ENCODE measurements at places on chromosomes 6 and 20.

- no peak for DNase-seq
Measured at GRCh38 chr20:31991339-31991705, 18.9 kb upstream of the CCM2L start.

- no peak for DNase-seq
Measured at GRCh38 chr6:156899532-156900135, 122.5 kb downstream of the ARID1B start.

- no peak for DNase-seq
Measured at GRCh38 chr20:33549229-33549999, 59.5 kb downstream of the CBFA2T2 start.

GRCh38 chr6:35719830-35720733 is 16.8 kb upstream of the ARMC12 start:
- DNase-seq, result no peak

DNA sequence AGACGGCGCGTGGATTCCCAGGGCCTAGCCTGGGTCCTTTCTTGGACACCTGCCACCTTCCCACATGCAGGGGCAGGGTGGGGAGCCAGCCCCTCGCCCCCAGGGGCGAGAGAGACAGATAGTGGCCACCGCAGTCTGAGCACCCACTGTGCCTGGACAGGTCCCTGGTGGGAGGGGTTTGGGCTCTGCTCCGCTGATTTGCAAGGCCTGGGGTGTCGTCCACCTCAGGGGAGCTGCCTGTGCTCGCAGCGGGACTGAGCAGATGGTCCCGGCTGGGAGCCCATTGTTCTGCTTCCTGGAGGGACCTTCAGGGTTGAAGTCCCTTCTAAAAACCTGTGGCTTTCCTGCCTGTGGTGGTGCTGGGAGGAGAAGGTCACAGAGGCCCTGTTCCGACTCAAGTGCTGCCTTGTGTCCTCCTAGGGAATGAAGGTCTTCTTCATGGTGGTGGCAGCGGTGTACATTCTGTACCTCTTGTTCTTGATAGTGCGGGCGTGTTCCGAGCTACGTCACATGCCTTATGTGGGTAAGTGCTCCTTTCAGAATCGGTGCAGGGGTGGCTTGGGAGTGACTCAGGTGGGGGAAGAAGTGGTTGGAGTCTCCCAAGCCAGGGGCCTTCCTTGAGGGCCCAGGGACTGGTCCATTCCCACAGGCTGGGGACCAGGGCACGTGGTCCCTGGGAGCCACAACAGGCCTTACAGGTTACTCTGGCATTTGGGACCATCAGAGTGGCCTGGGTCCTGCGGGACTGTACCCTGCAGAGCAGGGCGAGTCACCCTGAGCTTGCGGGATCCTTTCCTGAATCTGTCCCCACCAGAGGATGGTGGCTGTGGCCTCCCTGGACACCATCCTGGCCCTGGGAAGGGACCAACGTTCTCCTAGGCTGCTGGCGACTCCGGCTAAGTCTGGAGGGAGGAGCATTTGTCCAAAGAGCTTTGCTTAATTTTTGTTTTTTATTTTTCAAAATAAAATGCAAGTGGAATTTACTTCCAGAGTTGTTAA is 19.6 kb downstream of the DYNLT1 start:
- DNase-seq, result no peak

GRCh38 chr6:97294451-97294850 is 11.4 kb upstream of the MMS22L start:
- DNase-seq, result no peak

- DNase-seq, result peak; percentile 7
Measured at GRCh38 chr6:5521322-5521721, 260.0 kb downstream of the FARS2 start.

DNA sequence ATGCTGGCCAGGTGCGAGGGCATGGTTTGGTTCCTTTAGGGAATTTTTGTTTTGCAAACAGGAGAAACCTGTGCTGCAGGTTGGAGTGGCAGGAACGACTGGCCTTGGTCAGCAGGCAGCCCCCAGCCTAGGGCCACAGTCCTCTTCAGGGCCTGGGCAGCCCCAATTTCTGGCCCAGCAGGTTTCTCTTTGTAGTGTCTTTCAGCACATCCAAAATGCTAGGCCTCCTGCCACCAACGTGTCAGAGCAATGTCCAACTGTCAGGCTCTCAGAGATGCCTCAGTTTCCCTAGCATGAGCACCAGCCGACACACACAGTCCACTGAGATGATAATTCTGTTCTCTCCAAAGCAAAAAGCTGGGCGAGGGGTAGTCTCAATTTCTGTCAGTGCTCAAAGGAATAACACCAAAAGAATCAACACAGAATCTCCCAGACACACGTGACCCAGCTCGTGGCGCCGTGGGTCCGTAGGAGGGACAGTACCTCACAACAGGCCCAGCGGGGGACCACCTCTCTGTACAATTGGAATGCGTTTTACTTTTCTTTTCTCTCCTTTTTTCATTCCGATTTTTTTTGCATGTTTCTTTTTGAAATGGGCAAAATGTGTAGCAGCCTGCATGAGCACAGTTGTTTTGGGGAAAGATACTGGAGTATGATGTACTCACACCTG is 125.9 kb downstream of the TAF4 start:
- no peak for DNase-seq

GRCh38 chr6:143099647-143100046 is 39.0 kb downstream of the AIG1 start:
- DNase-seq, result no peak

- no peak for DNase-seq
Measured at GRCh38 chr6:8054276-8054675, 9.9 kb downstream of the BLOC1S5 start.

- no peak for DNase-seq
Measured at GRCh38 chr6:82893889-82894652, 171.6 kb downstream of the UBE3D start.

DNA sequence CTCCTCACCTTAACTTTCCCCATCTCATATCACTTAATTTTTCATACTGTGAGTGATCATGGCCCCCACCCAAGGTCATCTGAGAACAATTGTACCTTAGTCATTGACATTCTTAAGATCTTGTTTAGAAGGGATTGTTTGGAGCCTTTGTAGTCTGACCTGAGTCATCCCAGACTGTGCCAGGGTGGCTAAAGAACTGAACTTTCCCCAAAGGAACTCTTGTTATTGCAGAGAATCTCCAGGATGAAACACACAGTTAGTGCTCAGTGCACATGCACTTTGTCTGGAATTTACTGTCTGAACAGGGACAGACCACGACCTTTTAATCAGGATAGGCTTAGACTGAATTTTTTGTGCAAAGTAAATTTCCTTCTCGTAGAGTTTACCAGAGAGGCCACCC is 112.6 kb upstream of the CCN2 start:
- DNase-seq, result no peak

- no peak for DNase-seq
Measured at GRCh38 chr20:57138198-57138995, 128.0 kb downstream of the BMP7 start.

DNA sequence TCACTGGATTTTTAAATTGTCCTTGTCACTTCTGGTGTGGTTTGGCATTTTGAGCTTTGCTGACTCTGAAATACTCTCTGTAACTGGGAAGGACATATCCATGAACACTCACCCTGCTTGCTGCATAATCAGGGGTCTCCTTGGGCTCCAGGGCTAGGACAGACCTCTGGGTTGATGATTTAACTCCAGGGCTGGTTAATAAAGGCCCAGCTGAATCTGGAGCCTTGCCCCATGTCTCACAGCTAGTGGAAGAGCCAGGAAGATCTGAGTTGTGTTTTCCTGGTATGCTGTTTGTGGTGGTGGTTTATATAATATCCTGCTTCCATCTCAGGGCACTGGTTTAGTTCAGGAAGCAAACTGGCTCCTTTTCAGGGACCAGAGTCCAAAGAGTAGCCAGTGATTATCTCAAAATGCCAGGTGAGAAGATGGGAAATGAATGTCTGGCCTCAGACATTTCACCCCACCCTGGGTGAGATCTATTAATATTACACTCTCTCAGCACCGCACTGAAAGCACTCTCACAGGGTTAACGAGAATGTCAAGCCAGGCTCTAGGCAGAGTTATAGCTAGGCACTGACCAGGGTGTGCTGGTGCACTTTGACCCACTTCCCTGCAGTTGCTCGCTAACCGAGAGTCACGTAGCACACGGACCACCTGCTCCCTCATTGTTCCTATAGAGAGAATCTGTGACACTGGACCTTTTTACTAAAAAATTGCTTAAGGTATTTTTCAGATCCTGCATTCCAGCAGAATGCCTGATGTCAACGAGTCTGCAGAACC is 90.1 kb upstream of the SLC22A16 start:
- no peak for DNase-seq

GRCh38 chr20:53379014-53379832 is 214.4 kb downstream of the ZNF217 start:
- no peak for DNase-seq

DNA sequence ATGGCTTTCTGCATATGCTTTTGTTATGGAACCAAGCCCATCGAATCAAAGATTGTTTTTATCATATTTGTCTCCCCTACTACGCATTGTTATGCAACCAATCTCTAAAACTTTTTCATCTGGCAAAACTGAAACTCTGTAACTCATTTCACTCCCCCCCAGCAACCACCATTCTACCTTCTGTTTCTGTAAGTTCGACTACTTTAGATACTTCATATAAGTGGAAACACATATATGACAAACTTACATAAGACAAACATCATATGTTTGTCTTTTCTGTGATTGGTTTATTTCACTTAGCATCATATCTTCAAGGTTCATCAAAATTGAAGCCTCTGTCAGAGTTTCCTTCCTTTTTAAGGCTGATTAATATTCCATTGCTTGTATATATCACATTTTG is 34.8 kb downstream of the CEP57L1 start:
- DNase-seq, result no peak

GRCh38 chr6:53233309-53233708 is 84.7 kb upstream of the GCM1 start:
- no peak for DNase-seq

GRCh38 chr6:117951783-117952182 is 44.7 kb downstream of the SLC35F1 start:
- DNase-seq, result no peak

- DNase-seq, result no peak
Measured at GRCh38 chr6:57294862-57295445, 22.5 kb upstream of the PRIM2 start.

DNA sequence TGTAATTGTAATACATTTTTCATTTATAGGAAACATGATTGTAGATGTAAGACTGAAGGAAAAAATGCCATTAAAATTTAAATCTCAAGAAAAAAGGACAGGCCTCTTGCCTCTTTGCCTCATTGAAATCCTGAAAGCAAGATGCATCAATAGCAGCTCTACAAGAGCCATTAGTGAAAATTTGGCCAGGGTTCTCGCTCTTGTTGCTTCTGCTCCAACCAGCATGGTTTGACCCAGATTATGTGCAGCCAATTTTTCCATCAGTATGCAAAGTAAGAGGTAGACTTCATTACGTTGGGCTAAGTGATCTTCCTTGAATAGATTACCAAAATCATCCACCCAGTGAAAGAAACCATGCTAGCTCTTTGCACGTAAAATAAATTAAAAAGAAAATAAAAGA is 106.6 kb downstream of the SGK1 start:
- no peak for DNase-seq

- DNase-seq, result no peak
Measured at GRCh38 chr20:61360296-61360695, 108.2 kb downstream of the CDH4 start.

DNA sequence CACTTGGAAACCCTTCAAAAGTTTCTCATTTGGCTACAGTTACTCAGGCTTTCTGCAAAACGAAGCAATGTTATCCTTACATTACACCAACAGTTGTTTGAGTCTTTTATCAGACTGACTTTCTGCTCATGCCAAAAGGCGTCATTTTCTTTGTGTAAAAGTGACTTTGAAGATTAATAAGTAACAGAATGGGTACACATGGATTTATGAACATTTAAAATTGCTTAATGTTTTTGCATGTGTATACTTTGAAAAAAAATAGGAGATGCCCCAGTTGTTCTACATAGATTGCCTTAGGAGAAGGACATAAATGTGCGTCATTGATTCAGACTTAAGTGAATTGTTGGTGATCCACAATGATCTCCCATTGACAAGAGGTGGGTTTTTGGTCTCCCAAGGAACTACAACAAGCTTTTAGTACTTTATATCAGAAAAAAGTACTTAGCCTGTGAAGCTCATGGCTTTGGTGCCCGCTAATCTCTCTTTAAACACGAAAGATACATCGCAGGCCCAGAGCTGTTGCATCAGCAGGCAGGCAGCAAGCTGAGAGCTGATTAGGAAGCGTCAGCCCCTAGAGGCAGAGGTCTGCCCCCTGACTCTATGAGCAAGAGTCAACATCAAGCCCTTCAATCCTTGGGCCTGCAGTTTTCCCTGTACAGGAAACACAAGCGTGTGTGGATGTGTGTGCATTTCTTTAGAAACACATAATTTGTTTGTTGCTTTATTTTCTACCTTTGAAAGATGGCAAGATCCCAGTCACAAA is 45.9 kb downstream of the SLC22A3 start:
- no peak for DNase-seq

GRCh38 chr6:24387818-24388217 is 14.9 kb upstream of the MRS2 start:
- no peak for DNase-seq

DNA sequence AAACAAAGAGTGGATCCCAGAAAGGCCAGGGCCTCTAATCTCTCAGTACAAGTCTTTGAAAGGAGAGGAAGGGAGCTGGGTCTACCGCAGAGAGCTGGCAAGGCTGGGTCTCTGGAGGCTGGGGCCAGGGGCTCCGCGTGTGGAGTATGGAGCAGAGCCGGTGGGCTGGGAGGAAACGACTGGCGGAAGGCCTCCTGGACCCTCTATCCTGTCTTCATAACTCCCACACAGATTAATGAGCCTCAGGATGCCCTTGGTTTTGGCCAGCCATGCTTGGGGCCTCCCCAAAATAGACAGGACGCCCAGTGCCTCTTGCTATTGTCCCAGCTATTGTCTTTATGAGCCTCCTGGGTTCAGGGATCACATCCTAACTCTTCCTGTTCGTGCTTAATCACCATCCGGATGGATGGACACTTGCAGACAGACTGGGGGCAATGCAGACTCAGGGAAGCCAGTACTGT is 306.4 kb downstream of the DHX35 start:
- DNase-seq, result no peak

GRCh38 chr6:76683985-76684384 is 611.5 kb upstream of the IMPG1 start:
- no peak for DNase-seq

DNA sequence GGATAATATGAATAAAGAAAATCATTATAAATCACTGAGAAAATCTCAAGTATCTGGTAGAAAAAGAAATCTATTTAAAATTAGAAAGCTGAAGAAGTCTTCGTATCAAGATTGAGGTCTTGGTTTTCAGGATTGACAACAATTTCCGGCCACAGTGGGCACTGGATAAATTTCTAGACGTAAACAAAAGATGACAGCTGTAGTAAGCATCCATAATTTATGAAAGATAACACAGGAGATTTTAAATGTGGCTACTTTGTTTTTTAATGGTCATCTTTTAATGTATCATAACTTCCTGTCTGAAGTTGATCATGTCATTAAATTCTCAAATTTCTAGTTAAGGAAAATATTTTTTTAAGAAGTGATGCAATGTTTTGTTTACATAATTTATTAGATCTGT is 444.2 kb downstream of the HTR1B start:
- no peak for DNase-seq

Measured in naive thymus-derived CD4-positive, alpha-beta T cell (primary cell).